ENCODE measurements at places on chromosomes 6 and 20.

- no peak for DNase-seq
These were observed 143.0 kb upstream of the PTPN1 start for GRCh38 chr20:50367104-50367674.

DNA sequence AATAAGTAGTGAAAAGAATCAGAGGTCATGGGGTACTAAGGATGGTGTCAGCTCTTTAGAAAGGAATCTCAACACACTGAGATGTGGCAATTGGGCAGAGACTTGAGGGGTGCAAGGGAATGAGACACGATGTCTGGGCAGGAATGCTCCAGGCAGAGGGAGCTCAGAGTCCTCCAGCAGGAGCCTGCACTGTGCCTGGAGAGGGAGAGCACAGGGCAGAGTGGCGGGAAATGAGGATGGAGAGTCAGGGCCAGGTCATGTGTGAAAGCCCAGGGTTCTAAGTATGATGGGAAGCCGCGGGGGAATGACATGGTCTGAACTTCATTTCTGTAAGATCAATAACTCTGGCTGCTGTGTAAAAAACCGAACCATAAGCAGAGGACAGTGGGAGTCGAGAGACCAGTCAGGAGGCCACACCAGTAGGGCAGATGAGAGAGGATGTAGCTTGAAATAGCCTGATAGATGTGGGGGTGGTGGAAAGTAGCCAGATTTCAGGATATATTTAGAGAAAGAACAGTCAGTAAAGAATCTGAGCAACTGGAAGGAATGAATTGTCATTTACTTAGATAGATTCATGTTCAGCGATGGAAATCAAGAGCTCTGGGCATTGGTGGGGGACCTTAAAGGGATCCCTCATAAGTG lies 133.4 kb upstream of the DTNBP1 start:
- no peak for DNase-seq

DNA sequence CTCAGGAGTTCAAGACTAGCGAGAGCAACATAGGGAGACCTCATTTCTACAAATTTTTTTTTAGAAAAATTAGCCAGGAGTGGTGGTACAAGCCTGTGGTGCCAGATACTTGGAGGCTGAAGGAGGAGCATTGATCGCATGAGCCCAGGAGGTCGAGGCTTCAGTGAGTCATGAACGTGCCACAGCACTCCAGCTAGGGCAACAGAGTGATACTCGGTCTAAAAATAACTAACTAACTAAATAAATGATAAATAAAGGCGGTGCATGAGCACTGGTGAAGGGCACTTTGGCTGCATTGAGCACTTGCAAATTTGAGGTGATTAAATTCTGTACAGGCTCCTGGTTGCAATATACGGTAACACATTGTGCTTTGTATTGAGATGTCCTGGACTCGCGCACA lies 13.5 kb downstream of the HLA-A start:
- no peak for DNase-seq

DNA sequence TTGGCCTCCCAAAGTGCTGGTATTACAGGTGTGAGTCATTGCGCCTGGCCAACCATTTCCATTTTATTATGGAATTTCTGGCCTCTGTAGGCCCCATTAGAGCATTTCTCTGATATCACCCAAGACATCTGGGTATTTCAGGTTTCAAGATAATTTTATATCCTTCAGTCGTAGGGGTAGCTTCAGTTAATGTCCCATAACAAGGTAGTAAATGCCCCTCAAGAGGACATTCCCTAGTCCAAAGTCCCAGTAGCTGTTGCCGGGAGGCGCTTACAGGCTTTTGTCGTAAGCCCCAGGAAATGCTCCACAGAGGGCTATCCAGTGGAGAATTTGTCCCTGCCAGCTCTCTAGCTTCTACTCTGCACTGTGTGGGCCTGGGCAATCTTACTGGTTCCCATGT lies 24.4 kb downstream of the EFCAB8 start:
- DNase-seq, result no peak

DNA sequence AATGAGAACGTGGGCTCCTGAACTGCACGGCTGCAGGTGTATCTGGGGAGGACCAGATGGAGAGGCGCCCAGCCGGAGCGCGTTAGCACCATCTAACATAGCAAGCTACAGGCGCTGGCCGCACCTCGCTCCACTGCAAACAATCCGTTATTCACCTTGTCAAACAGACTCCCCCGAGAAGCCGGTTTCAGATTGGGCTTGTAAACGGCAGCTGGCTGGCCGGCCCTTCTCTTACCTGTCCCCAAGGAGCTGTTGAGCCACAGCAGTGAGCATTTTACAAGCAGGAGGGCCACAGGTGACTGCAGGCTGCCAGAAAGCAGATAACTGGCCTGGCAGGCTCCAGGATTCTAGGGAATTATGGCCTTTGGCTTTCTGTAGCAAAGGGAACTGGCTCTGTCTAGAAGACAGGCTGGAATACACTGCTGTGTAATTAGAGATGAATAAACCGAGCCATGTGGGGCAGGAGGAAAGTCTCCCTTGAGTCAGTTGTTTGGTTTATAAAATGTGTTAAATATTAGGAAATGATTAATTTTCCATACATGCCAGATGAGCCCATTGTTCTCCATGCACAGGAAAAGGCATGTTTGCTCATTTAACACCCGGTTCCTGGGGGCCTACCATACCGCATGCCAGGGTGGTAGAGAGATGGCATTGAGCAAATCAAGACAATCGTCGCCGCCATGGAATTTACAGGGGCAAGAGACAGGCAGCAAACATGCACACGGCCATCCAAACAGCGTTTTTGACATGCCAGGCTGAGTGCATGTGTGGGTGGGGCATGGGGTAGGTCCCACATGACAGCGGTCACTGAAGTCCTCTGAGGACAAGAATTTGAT lies 159.3 kb downstream of the NFATC2 start:
- peak; percentile 39 for DNase-seq

DNA sequence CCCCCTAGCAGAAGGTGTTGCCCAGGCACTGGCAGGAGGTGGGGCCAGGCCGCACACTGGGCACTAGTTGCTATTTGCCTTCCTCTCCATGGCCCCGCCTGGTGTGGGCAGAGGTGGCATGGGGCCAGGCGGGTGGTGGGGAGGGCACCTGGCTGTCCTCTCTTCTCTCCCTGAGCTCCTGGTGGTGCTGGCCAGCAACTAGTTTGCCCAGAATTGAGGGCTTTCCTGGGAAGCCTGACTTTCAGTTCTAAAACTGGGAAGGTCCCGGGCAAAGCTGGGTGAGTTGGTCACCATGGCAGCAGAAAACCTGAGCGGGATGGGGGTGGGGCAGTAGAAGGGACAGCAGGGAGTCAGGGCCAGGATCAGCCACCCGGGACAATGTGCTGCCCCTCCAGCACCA lies 48.2 kb downstream of the RBM38 start:
- DNase-seq, result no peak

DNA sequence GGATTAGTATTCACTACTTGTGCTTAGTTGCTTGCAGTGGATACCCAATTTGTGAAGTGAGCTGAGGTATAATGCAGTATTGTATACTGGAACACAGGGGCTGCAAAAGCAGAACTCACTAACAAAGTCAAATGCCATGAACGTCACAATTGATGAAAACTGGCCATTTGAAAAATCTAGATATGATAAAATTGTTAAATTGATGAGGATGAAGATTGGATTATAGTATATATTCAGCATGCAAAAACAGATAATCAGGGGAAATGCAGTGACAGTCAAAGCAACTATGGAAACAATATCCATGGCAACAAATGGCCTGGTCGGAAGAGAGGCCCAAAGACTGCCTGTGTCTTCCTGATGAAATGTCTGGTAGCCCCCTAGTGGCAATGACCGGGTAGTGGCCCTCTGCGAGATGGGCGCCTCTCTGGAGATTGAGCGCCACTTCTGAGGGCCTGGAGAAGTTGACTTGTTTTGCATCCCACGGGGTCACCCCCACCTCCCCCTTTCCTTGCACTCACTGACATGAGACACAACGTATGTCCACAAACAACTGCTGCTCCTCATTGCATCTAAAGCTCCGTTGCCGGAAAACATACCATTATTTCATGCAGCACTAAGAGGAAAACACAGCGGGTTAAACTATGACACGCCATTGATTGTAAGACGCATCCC lies 43.6 kb downstream of the C6orf15 start:
- peak; percentile 76 for DNase-seq

- no peak for DNase-seq
These were observed 93.8 kb upstream of the RPS6KA2 start for GRCh38 chr6:166720856-166721255.

GRCh38 chr6:142260748-142261147 lies 41.1 kb upstream of the ADGRG6 start:
- DNase-seq, result no peak

DNA sequence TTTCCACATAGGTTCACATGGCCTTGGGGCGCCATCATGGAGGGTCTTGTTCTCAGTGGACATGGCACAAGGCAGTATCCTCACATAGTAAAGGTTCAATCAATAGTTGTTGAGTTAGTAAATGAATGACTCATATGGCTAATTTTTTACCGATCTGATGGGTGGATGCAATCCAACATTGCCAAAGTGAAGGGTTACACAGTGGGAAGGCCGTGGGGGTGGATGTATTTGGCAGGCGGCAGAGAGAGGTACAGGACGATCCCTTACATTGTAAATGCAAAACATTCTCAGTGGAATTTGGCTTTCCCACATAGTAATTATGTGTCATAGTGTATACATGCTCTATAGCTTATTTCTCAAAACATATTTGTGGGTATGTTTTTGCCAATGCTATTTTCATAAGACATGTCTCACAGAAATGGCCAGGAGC lies 21.0 kb upstream of the PDE7B start:
- DNase-seq, result peak; percentile 93

DNA sequence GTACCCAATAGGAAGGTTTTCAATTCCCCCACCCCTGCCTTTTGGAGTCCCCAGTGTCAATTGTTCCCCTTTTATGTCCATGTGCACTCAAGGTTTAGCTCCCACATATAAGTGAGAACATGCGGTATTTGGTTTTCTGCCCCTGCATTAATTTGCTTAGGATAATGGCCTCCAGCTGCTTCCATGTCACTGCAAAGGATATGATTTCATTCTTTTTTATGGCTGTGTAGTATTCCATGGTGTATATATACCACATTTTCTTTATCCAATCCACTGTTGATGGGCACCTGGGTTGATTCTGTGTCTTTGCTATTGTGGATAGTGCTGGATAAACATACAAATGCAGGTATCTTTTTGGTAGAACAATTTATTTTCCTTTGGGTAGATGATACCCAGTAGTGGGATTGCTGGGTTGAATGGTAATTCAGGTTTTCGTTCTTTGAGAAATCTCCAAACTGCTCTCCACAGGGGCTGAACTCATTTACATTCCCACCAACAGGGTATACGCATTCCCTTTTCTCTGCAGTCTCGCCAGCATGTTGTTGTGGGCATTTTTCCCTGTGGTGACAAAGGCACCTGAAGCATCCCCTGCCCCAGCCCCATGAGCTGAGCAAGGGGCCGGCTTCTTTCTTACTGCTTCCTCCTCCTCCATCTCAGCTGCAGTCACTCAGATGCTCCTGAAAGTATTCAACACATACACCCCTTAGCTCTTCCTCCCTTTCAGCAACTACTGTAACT lies 66.7 kb downstream of the ELOVL2 start:
- DNase-seq, result no peak

GRCh38 chr20:33868595-33868994 lies 57.4 kb downstream of the CHMP4B start:
- no peak for DNase-seq

DNA sequence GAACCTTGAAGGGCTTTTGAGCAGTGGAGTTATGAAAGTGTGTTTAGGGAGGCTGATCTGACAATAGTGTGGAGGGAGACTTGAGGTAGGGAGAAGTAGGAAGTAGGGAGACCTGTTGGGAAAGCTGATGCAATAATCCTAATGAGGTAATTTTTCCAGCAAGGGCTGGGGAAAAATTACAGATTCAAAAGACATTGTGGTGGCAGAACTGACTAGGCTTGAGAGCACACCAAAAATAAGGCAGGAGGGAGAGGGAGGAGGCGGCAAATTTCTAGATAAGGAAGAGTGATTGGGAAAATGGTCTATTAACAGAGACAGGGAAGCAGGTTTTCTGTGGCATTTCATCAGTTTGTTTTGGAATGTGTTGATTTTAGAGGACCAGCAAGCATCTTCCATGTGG lies 5.5 kb downstream of the PRRT1 start:
- DNase-seq, result no peak

- DNase-seq, result no peak
These were observed 30.3 kb upstream of the OGFRL1 start for GRCh38 chr6:71258078-71258866.

- no peak for DNase-seq
These were observed 14.6 kb downstream of the EDN3 start for GRCh38 chr20:59314997-59315396.

DNA sequence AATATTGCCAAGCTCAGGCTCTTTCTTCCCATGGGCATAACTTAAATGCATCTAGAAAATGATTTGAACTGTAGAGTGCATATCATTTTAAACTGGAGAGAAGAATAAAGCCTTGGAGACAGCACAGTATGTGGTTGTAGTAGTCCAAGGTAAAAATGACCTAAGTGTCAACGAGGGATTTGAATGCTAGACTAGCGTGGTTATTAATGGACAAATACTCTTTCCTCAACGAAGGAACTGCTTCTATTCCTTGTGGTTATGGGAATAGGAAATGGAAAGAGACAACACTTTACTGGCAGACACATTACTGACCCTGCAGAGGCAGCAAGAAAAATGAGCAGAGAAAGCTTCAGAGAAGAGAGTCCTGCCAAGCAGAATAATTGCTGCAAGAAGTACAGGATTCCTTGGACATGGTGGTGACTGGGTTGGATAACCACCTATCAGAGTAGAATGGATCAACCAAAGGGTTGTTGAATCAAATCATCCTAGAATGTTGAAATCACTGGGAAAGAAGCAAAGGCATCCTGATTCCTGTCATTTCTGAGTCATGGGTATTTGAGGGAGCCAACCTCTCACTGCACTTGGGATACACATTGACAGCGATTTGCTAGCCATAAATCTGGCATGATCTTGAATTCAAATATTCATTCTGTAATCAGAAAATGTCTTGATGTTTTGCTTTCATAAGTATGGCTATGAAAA lies 258.1 kb upstream of the EPHA7 start:
- DNase-seq, result peak; percentile 7

DNA sequence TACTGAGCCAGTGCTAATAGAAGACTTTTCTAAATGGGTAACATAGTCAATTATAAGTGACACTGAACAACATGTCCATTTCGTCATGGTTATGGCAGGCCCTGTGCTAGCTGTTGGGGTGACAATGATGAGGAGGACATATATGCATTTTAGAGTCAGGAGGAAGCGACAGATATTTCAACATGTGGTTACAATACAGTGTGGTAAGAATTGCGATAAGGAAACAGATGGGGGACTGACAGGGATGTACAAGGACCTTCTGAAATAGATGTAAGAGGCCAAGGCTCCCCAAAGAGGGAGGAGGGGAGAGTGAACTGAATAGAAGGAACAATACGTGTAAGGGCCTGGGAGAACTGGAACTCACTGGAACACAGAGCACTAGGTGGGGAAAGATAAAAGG lies 11.7 kb downstream of the MMP24 start:
- DNase-seq, result no peak

DNA sequence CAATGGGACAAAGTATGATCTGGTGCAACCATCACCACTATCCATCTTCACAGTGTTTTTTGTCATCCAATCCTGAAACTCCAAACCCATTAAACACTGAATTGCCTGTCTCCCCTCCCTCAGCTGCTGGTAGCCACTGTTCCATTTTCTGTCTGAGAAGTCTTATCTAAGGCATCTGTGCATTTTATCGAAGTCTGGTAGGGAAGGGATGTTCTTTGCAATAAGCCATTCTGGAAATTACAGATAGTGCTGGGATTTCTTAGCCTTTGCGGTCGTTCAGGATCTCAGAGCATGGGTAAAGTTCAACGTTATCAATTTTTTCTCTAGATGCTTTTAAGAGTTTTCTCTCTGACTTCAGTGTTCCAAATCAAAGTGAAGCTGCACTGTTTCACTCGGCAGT lies 24.1 kb downstream of the KIF25 start:
- DNase-seq, result no peak

GRCh38 chr20:60036746-60037499 lies 78.7 kb downstream of the CDH26 start:
- DNase-seq, result peak; percentile 74
